ENCODE measurements at places on chromosomes 7 and 10.

DNA sequence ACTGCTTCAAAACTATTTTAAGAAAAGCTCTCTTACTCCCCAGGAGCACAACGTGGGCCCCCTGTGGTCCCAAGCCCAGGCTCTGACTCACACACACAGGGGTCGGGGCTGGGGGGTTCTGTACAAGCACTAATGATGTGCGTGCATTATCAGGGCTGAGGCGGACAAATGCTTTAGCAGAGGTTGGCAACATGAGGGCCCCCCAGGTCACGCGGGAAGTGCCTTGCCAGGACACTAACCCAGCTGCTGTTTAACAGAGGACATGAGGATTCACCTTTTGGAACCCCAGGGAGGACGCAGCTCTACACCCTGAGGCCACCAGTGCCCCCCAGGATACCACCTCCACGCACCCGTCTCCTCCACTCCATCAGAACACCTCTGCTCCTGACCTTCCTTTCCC lies 342.8 kb downstream of the DNAJB6 start:
- peak; percentile 16 for DNase-seq

GRCh38 chr7:90465816-90466215 lies 3.6 kb upstream of the PTTG1IP2 start:
- DNase-seq = no peak

DNA sequence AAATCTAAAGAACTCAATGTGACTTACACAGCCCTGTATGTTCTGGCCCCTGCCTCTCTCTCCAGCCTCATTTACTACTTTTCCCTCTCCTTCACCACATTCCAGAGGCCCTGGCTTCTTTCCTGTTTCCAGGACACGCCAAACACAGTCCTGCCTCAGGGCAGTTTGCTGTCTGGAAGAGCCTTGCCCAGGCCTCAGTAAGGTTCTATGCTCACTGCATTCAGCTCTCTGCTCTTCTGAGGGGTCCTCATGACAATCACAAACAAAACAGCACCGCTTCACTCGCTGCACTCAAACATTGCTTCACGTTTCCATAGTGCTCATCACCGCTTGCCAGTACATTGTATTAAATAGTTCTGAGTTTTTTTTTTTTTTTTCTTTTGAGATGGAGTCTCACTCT lies 35.1 kb upstream of the GARS1 start:
- DNase-seq = no peak

DNA sequence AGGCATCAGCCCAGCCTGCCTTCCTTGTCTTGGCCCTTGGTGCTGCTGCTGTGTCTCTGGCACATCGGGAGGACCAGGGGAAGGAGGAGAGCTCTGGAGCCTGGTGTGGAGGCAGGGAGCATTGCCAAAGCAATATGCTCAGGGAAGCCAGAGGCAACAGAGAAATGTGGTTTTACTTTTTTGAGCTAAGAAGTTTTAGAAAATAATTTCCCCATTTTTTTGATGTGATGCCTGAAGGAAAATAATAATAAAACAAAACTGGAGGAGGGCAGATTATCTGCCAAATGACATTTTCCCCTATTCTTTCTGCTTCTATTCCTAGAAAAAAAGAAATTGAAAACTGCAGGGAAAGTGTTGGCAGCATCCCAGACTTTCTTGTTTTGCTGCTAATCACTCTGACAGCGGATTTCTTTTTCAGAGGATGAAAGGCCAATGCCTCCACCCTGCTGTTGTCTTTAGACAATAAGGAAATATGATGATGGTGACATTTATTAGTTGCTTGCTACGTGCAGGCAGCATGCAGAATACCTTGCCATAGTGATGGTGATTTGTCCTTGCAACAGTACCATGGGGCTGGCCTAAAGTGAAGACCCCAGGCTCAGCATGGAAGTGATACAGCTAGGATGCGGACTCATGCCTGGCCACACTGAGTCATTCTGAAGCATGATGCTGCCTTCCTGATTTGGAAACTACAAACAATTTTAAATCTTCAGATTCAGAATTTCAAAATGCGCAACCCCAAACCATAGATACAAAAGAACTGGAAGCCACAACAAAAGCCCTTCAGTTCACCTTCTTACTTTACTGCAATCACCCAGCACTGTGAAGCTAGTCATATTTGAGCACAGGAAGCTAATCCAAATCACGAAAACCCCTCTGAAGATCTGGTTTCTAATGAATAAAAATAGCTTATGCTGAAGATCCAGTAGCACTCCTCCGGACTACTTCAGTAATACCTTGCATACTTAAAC lies 260.2 kb upstream of the TMEM72 start:
- DNase-seq = no peak

- DNase-seq = no peak
These were observed 20.0 kb upstream of the JAZF1 start for GRCh38 chr7:28200598-28200997.

DNA sequence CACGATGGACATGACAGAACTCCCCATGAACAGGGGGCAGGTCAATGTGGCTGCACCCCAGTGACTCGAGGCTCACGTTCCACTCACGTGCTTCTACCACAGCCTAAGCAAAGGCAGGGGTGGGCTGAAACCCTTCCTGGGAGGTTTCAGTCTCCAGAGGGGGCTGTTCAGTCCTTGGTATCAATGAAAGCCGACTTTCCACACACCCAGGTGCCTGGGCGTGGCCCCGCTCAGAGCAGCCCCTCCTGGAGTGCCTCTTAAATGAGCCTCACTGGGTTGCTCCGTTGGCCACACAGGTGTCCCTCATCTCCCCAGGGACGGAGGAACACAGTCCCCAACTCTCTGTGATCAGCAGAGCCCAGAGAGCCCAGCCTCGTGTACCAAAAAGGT lies 90.5 kb upstream of the PDGFA start:
- DNase-seq = no peak

DNA sequence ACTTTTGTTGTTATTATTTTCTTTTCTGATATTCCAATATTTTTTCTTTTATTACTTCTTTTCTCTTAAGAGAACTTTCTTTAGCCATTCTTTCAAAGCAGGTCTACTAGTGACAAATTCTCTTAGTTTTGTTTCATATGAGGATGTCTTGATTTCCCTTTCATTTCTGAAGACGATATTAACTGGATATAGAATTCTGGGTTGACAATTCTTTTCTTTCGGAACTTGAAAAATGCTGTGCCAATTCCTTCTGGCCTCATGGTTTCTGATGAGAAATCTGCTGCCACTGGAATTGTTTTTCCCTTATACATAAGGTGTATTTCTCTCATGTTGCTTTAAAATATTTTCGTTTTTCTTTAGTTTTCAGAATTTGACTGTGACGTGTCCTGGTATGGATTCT lies 97.0 kb upstream of the KIF5B start:
- no peak for DNase-seq

GRCh38 chr10:86964061-86964846 lies 4.0 kb upstream of the ADIRF start:
- no peak for DNase-seq

- no peak for DNase-seq
These were observed 280.1 kb downstream of the TNS3 start for GRCh38 chr7:47301657-47302295.

GRCh38 chr10:29370097-29371092 lies 81.5 kb downstream of the LYZL1 start:
- no peak for DNase-seq

DNA sequence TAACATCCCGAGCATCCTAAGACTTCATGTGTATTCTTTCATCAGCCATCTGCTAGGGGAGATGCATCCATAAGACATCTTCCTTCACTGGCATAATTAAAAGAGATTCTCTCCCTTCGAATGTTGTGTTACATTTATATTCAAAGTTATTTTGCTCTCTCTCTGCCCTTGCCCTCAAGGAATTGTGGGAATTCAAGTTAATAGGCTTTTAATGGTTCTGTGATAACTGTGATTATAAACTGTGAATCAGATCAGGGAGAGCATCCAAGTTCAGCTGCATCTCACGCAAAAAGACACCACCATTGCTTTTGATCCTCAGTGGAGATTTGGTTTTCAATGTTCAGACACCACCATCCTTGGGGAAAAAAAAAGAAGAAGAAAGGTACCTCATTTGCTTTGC lies 9.2 kb upstream of the TEX36 start:
- DNase-seq = no peak

GRCh38 chr7:43694399-43694748 lies 34.9 kb downstream of the COA1 start:
- DNase-seq = no peak

- no peak for DNase-seq
These were observed at the start of gene UCMA for GRCh38 chr10:13234172-13234571. TSS of gene UCMA (minus strand) at chr10:13234374. CDS start at chr10:13234258, 116 bp downstream.

DNA sequence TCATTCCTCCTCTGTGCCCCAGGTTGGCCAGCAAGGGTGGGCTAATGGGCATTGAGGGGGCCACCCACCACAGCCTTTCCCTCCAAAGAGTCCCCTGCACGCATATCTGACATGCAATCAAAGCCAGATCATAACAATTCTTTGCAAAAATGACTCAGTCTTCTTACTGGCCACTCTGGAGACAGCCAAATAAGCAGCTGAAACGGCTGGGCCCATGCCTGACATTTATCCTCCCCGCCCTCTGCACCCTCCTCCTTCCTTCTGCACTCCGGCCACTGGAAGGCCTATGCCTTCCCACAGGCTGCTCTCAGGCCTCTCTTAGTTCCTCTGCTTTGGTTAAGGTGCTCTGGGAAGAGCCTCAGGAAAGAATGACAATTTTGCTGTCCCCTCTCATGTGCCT lies 29.2 kb upstream of the NPFFR1 start:
- DNase-seq = no peak

DNA sequence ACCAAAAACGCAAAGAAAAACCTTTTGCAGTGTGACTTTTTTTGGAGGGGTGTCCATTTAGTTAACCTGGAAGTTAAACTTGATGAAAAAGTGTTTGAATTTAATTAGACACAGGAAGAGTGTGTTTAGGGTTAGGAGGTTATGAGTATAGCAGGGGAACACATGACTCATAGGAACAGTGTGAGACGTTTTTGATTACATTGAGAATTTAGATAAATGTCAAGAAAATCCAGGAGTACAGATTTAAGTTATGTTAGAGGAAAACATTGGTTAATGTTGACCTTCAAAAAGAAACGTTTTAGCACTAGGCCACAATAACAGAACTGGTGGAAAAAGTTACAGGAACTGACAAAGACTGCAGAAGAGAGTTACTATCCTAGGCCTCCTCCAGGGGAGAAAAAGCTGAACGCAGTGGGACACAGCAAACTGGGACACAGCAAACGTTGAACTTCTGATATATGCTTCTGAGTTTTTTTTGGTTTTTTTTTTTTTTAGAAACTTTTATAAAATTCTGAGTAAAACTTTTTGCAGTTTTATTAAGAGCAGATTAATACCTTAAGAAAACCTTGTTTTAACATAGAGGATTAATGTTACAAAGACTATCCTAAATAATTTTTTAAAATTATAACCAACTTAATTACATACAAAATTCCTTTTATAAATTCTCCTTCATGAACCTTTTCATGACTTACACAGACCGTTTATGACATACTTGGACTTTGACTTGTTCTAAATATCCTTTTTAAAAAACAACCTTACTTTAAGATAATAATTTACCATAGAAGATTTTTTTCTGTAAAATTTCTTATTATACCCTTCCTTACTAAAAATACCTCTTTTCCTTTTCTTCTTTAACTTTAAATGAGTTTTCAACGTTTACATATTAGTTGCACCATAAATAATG lies 22.2 kb downstream of the LANCL2 start:
- DNase-seq = no peak

- DNase-seq = peak; percentile 70
These were observed 2.2 kb downstream of the ANXA11 start for GRCh38 chr10:80202934-80203834.

GRCh38 chr10:62805231-62806099 lies 945 bp downstream of the ADO start:
- peak; percentile 62 for DNase-seq

GRCh38 chr7:86407291-86407690 lies 236.4 kb upstream of the GRM3 start:
- no peak for DNase-seq

DNA sequence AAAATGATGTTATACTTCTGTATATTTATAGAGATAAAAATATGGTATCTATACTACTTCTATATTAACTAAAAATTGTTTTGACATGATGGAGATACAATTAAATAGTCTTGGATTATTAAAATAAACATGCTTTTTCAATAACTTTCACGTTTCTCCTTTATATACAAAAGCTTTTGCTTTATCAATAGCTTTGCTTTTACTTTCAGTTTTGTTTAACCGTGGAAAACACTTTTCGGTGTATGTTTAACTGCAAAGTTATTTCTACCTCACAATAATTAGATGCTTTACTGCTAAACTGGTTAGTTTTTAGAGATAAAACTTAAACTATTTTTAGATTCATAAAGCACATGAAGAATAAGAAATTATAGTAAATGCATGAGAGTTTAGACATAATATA lies 432.1 kb upstream of the PCDH15 start:
- no peak for DNase-seq

- no peak for DNase-seq
These were observed 43.5 kb downstream of the FAM241B start for GRCh38 chr10:69673521-69673920.

DNA sequence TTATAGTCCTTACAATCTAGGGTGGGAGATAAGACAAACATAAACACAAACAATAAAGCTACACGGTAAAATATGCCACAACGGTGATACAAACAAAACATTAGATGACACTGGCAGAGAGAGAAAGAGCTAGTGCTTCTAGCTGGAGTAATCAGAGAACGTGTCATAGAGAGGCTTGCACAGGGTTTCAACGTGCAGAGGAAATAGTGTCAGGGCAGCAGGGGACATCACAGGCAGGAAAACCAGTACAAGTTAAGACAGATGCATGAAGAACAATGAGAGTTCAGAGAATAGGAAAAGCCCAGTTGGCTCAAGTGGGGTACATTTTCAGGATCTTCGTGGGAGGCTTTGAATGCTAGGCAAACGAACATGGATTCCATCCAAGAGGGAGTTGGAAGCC lies 91.4 kb downstream of the ZNF438 start:
- no peak for DNase-seq

DNA sequence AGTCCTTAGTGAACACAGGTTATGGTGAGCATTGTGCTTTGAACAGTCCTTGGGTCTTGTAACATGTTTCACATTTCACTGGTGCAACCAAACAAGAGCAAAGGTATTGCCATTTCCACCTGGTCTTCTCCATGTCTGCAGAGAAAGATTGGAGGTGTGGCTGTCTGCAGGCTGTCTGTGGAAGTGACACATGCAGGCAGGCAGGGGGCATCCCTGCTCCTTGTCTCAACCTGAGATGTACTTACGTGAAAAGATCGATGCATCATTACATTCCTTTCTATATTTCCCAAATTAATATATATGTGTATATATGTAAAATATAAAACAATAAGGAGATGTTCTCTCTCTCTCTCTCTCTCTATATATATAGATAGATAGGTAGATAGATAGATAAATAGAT lies 54.3 kb downstream of the LRRC18 start:
- no peak for DNase-seq

DNA sequence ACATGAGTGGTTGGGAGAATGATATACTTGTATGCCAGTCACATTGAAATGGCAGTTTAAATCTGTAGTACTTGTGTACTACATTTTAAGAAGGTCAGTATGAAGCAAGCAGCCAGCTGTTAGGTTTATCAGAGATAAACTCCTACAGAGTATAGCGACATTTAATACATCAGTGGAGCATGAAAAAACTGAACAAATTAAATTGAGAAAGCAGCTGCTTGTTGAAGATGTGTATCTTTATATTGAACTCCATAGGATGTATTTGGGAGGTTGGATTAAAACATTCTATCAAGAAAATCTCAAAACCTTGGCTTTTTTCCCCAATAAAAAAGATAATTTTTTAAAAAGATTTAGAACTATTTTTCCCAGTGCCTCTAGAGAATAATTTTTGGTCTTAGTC lies 47.8 kb downstream of the PHF14 start:
- no peak for DNase-seq

All from H9 (cell line).